ENCODE measurements at places on chromosomes 2 and 18.

GRCh38 chr2:199684832-199685231, 166.2 kb downstream of the FTCDNL1 start:
- no peak for DNase-seq

- no peak for DNase-seq
Observed at GRCh38 chr2:45172760-45173392, 163.6 kb upstream of the SIX2 start.

DNA sequence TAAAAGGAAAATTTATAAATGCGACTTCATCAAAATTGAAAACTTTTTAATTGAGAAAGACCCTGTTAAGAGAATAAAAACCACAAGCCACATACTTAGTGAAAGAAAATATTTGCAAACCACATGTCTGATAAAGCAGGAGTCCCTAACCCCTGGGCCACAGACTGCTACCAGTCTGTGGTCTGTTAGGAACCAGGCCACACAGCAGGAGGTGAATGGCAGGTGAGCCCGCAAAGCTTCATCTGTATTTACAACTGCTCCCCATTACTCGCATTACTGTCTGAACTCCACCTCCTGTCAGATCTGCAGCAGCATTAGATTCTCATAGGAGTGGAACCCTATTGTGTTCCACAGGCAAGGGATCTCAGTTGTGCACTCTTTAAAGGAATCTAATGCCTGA, 95.5 kb upstream of the CRACDL start:
- no peak for DNase-seq

- DNase-seq: no peak
Observed at GRCh38 chr2:139359818-139360217, 579.6 kb upstream of the NXPH2 start.

DNA sequence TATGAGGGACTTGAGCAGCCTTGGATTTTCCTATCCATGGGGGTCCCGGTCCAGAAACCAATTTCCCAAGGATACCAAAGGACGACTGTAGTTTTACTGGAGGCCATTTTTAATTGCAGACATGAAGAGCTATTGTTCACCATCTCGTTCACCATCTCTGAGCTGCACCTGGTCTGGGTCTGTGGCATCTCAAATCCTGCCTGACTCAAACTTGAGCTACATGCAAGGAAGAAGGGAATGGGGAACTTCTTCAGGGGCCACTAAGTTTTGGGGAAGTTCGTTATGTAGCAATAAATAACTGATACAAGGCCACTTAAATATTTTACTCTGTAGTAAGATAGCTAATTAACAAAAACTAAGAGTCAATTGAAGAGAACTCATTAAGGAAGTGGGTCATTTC, 2.1 kb upstream of the SMCHD1 start:
- DNase-seq: peak; percentile 95

- DNase-seq: no peak
Observed at GRCh38 chr2:43737855-43738254, 36.0 kb upstream of the DYNC2LI1 start.

DNA sequence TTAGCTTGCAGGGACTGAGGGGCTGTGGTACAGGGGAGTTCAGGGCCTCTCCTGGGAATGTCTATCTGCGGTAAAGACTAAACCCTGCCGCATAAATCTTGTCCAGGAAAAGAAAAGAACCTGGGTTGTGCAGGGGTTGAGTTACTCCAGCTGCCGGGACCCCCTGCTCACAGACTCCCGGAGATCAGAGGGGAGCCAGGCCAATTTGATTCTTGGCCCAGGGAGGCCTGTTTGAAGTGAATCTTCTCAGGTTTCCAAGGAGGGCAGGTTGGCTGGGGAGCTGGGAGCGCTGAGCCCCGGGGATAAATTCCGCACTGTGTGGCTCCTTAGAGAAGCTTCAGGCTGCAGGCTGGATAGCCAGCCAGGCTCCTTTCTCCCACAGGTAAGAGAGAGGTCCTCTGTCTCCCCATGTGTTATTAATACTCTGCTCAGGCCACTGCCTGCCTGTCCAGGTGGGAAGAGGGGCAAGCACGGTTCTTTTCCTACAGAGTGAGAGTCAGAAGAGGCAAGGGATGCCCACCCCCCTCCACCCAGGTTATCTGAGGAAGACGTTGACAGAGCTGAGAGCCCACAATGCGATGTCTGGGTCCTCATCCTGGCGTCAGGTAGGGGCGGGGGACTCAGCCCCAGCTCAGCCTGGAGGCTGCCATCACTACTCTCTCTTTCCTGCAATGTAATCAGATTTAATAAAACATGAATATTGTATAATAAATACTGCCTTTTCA, 82.7 kb downstream of the LONRF2 start:
- no peak for DNase-seq
